ENCODE measurements at places on chromosomes 1 and 21. TPM values are rescaled to one million over a fixed set of nuclear protein-coding genes. Genes with fewer than 3 reads are reported as not detected.

The FALEC gene
- total RNA-seq = 0.94 TPM

The KCNJ15 gene
- not detected for total RNA-seq

The MYOG gene
- total RNA-seq = not detected

The YBX1 gene
- total RNA-seq = 1,130 TPM
